ENCODE measurements at places on chromosomes 1 and 21. TPM values are rescaled to one million over a fixed set of nuclear protein-coding genes. Genes with fewer than 3 reads are reported as not detected.

Gene CRP
- not detected for total RNA-seq

Gene UBXN10
- 0.08 TPM for total RNA-seq

Gene FAM177B
- not detected for total RNA-seq

Gene CFHR4
- not detected for total RNA-seq

Gene HFM1
- total RNA-seq: 2.9 TPM

Gene LDLRAD1
- not detected for total RNA-seq

Gene RC3H1
- 30.0 TPM for total RNA-seq

Gene PTPRU
- 4.0 TPM for total RNA-seq

Gene CALML6
- 0.67 TPM for total RNA-seq

Gene NTMT2
- not detected for total RNA-seq

Gene SLC19A1
- 12.7 TPM for total RNA-seq

Gene NKAIN1
- 5.1 TPM for total RNA-seq

Gene SELENBP1
- 1.4 TPM for total RNA-seq

Gene SH3GLB1
- total RNA-seq: 19.3 TPM

Gene FCAMR
- not detected for total RNA-seq

Gene TNFRSF4
- not detected for total RNA-seq

Gene ADORA1
- 0.92 TPM for total RNA-seq

Gene GUCA2A
- total RNA-seq: not detected
